ENCODE measurements at places on chromosomes 12 and 14.

DNA sequence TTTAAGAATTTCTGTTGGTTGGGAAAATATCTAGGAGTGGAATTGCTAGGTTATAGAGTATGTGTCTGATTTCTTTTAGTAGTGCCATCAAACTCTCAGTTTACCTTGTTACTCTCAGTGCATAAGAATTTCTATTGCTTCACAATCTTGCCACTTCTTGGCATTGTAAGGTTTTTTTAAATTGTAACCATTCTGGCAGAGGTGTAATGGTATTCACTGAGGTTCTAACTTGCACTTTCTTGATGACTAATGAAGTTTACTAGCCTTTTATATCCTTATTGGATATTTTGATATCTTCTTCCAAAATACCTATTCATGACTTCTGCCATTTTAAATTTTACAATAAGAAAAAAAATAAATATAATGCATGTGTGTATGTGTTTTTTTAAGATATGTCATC lies 478.0 kb downstream of the NAV3 start:
- DNase-seq: no peak

GRCh38 chr12:109808876-109809646 lies 24.1 kb downstream of the TRPV4 start:
- DNase-seq: no peak

DNA sequence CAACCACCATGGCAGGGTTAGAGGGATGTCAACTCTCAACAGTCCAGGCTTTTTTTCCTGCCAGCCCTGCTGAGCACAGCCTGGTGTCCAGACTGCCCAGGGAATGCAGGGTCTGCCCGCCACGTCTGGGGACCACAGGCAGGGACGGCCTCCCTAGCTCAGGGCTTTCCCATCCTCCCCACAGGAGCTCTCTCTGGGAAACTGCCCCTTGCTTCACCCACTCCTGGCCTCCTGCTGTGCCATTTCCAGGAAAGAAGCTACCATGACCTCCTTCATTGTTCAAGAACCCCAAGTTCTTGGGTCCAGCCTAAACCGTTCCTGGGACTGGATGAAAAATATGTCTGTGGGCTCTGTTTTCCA lies 4.8 kb downstream of the SCNN1A start:
- no peak for DNase-seq

DNA sequence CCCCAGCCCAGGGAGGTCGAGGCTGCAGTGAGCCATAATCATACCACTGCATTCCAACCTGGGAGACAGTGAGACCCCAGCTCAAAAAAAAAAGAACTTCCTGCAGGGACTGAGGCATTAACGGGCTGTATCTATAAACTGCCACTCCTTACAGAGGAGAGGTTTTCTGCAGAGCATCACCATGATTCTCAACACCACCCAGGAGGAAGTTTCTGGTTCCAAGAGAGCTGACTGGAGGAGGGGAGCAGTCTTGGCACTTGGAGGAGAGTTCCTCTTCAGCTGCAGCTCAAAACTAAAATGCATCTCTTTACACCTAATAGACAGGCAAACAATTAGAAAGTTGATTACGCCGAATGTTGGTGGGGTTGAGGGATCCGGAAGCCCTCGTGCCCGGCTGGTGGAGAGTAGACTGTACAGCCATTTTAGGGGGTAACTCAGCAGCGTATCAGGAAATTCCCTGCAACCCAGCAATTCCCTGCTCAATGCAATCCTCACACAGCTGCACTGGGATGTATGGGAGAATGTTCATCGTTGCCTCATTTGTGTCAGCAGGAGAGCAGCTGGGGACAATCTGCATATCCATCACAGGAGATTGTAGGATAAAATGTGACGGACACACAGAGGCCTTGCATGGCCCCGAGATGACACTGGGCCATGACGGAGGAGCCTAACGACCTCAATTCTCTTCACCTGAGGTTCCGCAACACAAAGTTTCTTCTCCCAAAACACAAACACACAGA lies 36.6 kb downstream of the ACTN1 start:
- DNase-seq: no peak

- DNase-seq: no peak
Measured at GRCh38 chr14:70567791-70568190, 32.7 kb downstream of the MED6 start.

DNA sequence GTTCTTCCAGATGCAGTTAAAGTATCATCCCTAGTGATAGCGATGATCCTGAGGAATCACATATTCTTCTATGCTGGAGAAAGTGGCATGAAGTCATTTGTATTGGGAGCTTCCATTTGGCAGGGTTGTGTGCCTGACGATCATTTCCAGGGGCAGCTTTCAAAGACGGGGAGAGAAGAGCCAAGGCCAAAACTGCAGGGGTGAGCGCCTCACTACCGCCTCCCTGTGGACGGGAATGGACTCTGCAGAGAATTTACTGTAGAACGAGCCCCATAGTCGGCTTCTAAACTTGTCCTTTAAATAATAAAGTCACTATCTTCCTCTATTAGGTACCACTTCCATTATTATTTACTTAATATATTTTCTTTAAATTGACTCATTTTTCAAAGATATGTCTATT lies 555.9 kb upstream of the TMEM132C start:
- DNase-seq: no peak

DNA sequence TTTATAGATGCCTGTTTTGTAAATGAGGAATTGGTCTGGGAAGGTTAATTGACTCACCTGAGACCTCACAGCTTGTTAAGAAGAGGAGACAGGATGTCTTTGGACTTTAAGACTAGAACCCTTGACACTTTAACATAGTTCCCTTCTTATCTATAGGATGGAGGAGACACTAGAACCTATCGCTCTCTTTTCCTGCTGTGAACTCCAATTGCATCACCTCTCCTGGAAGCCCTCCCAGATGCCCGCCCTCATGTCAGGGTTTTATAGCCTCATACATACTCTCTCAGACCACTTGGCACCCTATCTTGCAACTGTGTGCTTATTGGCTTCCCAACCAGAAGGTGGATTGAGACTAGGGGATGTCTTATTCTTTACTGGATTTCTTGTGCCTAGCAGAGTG lies 2.5 kb upstream of the CTDSP2 start:
- no peak for DNase-seq

DNA sequence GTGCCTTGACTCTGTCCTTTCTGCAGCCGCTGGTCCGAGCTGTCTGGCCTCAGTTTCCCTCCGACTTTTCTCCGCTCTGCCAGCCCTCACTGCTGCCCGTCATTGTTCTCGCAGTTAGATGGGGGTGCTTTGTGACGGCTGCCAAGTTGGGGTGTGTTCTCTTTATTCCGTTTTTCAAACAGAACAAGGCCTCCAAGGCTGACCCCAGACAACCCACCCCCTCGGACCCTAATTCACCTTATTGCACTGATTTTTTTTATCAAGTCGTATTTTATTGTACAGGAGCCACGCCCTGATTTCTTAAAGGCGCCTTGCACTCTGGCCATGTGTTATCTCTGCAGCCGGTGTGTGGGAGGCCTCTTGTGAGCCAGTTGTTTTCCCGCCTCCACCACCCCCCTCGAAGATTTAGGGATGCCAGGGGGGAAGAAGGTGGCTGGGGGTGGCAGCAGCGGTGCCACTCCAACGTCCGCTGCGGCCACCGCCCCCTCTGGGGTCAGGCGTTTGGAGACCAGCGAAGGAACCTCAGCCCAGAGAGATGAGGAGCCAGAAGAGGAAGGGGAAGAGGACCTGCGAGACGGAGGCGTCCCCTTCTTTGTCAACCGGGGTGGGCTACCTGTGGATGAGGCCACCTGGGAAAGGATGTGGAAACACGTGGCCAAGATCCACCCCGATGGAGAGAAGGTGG lies 1.3 kb downstream of the VASH1 start:
- DNase-seq: no peak

DNA sequence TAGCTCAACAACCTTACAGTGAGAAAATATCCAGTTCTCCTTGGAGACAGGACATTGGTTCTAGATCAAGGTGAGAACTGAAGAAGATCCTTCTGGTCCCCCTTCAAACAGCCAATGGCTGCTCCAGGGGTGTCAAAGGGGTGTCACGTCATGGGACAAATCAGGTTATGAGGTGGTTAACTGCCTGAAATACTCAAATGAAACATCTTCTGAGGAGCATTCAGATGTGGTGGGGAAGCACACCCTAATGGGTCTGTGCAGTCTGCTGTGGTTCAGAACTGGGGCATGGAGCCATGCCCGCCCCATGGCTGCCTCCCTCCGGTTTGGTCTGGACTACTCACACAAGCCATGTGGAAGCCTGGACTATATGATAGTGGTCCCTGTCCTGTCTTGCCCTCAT lies 52.4 kb upstream of the PARP11 start:
- DNase-seq: no peak

GRCh38 chr12:22116376-22116775 lies 70.4 kb downstream of the CMAS start:
- DNase-seq: no peak

- no peak for DNase-seq
Measured at GRCh38 chr14:91873471-91874415, 6.4 kb upstream of the TC2N start.

- DNase-seq: no peak
Measured at GRCh38 chr12:80190001-80190400, 90.7 kb downstream of the OTOGL start.

GRCh38 chr12:111276146-111276545 lies 92.7 kb downstream of the PHETA1 start:
- no peak for DNase-seq

DNA sequence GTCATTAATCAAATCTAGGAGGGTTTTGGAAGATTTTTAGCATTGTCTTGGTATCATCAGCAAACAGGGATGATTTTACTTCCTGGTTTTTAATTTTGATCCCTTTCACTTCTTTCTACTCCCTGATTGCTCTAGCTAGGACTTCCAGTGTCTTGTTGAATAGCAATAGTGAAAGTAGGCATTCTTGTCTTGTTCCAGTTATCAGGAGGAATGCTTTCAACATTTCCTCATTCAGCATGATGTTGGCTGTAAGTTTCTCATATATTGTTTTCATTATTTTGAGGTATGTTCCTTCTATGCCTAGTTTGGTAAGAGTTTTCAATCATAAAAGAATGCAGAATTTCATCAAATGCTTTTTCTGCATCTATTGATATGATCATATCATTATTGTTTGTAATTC lies 244.2 kb upstream of the CLEC14A start:
- DNase-seq: no peak

GRCh38 chr12:10082117-10082874 lies 16.5 kb downstream of the CLEC1A start:
- no peak for DNase-seq
